GM19239 (cell line): ENCODE measurements at places on chromosomes 12 and 14.

GRCh38 chr12:26566186-26566585 is 266.8 kb downstream of the ITPR2 start:
- no peak for DNase-seq

DNA sequence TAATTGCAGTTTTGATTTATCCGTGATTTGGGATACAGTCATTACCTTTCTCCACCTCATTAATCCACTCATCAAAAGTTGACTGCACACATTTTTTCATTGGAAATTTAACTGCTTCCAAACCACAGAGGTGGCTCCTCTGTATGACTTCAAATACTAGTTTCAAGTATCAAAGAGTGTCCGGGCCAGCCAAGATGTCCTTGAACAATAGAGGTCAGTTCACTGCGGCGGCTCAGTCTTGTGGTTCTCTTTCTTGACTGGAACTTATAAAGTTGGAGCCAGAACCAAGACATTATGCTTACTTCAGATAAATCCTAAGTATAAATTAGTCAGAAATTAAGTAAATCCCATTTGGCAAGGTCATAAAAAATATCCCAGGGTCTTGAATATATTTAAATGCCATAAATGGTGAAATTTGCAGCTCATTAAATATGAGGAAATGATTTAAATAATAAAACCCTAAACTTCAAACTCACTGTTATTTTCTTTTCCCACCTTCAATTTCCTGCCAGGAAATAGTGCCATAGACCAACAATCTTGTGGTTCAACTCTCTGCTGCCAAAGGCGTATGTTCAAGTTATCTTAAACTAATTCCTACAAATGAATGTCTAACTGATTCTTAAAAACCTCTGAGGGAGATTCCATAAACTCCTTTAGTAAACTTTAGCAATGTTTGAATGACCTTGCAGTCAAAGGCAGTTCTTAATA is 360.8 kb downstream of the AEBP2 start:
- DNase-seq = no peak

DNA sequence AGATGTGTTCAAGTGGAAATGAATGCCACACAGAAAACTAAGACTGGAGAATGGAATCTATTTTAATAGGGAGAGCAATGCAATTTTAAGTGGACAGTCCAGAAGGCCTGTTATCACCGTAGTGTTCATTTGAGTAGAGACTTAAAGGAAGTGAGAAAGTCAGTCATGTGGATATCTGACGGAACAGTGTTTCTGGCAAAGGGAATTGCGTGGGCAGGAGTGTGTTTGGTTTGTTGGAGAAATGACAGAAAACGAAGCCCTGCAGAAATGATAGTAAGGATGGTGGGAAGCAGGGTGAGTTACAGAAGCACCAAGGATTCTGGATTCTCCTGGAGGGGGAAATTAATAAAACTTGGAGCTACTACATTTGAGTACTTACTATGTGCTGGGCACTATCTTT is 776.6 kb downstream of the MED13L start:
- DNase-seq = no peak

- no peak for DNase-seq
Observed at GRCh38 chr14:61573321-61573720, 122.0 kb upstream of the HIF1A start.

DNA sequence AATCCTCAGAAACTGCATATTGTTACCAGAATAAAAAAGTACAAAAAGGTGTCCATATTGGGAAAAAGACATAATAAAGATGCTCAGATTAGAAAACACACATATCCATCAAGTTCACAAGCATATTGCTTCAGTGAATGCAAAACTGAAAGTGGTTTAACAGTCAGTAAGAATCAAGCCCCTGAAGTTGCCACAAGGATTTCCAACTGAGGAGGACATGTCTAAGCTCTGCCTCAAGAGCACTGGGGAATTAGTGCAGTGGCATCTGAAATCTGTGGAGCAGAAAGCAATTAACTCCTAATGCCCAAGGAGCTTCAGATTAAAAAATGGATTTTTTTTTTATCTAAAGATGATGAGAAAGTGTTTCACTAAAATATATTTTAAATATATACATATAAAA is 113.2 kb downstream of the DENND5B start:
- peak; percentile 9 for DNase-seq

GRCh38 chr14:87141801-87142200 is 851.2 kb downstream of the GALC start:
- DNase-seq = no peak

- no peak for DNase-seq
Observed at GRCh38 chr12:94326727-94327126, 132.9 kb downstream of the CEP83 start.

DNA sequence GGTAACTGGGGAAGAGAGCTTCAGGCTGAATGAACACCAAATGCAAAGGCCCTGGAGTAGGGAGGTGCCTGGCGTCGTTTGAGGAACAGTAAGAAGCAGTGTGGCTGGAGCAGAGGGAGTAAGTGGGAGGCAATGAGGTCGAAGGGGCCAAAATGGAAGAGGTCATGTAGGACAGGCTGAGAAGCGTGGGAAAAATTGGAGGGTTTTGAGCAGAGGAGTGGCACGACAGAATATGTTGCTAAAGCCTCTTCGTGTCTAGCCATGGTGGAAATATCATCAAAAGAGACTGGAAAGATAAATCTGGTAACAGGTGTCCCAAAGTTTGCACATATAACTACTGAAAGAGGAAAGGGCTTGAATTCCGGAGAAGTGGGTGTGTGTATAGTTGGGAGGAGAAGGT is 1.9 kb downstream of the TRIM9 start:
- DNase-seq = no peak

DNA sequence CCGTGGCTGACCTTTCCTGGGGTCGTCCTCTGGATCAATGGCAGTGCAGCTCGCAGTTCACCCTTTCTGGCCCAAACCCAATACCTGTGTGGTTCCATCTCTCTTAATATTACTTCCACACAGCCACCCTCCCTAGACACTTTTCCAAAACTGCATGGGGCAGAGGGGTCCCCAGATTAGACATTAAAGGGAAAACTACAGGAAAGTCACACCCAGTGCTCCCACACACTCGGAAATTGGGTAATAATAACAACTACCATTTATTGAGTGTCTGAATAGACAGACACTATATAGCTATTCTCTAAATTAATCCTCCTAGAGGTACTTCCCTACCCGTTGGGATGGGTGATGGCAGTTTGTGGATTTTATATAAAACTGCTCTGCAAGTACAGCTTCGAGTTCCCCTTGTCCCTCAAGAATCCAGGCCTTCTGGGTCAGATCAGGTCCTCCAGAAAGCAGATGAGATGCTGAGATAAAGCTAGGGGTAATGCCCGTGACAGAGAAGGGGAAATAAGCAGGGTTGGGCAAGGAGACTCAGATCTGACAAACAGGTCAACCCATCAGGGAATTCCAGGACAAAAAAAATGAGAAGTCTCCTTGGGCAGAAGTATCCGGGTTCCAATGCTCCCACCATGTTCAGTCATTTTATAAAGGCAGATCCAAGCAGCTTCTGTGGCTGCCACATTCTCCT is 795 bp upstream of the PXN start:
- no peak for DNase-seq

- DNase-seq = no peak
Observed at GRCh38 chr12:46514886-46515285, 142.3 kb upstream of the SLC38A2 start.

- no peak for DNase-seq
Observed at GRCh38 chr14:101027966-101028365, 124.4 kb upstream of the RTL1 start.

- no peak for DNase-seq
Observed at GRCh38 chr14:29054119-29054518, 287.5 kb downstream of the FOXG1 start.

DNA sequence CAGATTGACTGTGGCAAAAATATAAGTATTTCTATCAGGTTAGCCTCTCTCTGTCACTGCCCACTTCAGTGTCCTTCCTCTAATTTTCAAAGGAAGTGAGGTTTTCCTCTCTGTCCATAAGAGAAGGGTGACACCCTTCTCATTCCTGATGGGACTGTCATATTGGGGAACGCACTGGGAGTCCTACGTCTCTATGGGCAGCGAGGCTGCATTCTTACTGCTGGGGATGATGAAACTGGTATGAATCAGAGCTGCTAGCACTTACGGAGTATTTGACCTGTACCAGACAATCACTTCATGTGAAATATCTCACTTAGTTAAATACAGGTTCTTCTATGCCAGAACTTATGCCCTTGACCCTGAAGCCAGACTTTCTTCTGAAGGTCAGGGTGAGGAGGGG is 436.3 kb downstream of the DPF3 start:
- DNase-seq = no peak

- DNase-seq = no peak
Observed at GRCh38 chr12:123057513-123058265, 77.2 kb downstream of the ARL6IP4 start.

GRCh38 chr14:53958628-53959027 is 2.0 kb upstream of the BMP4 start:
- DNase-seq = no peak

DNA sequence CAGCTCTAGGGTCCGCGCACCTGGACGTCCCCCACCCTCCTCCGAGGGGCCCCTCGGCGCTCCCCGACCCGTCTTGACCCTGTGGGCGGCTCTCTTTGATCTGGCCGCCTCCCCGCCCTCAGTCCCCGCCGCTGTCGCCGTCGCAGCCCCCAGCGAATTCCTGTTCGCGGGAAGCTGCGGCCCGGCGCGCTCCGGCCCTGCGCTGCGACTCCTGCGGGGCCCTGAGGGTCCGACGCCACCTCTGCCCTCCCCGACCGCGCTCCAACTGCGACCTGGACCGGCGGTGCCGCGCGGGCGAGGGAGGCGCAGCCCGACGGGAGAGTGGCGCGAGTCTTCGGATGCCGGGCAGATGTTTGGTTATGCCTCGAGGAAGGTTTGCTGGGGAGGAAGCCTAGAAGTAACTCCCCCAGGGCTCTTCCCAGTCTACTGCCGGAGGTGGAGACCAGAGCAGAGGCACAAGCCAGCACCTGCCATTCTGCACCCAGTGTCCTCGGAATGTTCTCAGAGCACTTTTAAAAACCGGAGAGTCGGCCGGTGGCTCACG is 440 bp upstream of the ISM2 start:
- peak; percentile 41 for DNase-seq

GRCh38 chr12:51254536-51254935 is 15.7 kb downstream of the SMAGP start:
- DNase-seq = no peak

DNA sequence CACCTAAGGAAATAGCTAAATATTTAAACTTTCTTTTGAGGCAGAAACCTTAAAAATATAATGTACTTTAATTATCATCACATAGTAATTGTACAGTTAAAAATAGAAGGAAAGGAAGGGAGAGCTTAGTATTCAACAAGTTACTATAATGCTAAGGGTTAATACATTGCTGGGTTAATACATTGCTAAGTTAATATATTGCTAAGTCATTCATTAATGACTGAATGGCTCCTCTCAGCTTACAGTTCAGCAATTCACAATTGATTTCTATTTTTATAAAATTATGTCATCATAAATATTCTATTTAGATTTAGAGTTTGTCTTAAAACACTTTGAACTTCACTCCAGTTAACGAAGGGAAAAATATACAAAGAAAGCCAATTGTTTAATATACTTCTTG is 207.9 kb downstream of the BMP4 start:
- DNase-seq = no peak

GRCh38 chr12:103012884-103013283 is 55.4 kb downstream of the ASCL1 start:
- DNase-seq = no peak

- no peak for DNase-seq
Observed at GRCh38 chr12:132835076-132836025, 6.7 kb upstream of the GOLGA3 start.

DNA sequence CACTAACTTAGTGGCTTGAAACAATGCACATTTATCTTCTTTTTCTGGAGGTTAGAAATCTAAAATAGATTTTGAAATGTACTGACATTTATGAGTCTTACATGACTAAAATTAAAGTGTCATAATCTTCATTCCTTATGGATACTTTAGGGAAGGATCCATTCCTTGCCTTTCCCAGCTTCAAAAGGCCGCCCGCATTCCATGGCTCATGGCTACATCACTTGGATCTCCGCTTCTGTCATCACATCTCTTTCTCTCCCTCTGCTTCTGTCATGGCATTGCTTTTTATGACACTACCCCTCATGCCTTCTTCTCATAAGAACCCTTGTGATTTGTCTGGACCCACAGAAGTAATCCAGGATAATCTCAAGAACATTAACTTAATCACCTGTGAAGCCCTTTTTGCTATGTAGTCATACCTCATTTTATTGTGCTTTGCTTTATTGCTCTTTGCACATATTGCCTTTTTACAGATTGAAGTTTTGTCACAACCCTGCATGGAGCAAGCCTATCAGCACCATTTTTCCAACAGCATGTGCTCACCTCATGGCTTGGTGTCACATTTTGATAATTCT is 66.5 kb downstream of the GARIN6 start:
- DNase-seq = no peak

DNA sequence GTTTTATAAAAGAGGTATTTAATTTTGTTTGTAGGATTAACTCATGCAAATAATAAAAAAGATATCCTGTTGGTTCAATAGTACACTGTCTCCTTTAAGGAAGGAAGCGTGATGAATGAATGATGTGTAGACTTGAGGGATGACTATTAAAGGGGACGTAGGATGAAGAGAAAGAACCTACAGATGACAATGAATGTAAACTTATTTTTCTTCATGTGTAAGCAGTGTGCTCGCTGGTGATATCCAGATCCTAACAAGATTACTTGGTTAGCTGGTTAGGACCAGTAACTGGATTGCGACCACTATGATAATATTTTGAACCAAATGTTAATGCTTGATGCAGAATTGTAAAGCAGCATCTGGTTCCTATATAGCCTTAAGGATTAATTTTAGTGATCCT is 2.6 kb downstream of the ARF6 start:
- no peak for DNase-seq

- no peak for DNase-seq
Observed at GRCh38 chr12:103677905-103678304, 90.8 kb downstream of the STAB2 start.

- no peak for DNase-seq
Observed at GRCh38 chr14:99981806-99982205, 83.4 kb upstream of the EVL start.
